Glomerular endothelial cell (primary cell): ENCODE measurements at places on chromosomes 7 and 10.

GRCh38 chr7:140903741-140904480, 20.8 kb downstream of the BRAF start:
- no peak for DNase-seq

DNA sequence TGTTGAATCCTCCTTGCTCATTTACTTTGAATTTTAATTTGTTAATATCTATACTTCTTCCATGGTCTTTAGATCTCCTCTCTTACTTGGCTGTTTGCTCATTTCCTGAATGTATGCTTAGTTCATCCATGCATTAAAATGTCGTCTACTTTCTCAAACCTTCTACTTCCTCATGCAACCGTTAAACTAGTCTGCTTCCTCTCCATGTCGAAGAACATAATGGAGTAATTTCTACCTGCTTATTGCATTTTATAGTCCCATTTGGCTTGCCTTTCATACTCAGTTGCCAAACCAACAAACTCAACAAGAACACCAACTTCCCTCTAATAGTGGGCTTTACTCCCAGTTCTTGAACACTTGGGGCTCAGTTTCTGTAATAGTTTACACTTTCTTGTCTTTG, 43.8 kb upstream of the SEMA3D start:
- no peak for DNase-seq

DNA sequence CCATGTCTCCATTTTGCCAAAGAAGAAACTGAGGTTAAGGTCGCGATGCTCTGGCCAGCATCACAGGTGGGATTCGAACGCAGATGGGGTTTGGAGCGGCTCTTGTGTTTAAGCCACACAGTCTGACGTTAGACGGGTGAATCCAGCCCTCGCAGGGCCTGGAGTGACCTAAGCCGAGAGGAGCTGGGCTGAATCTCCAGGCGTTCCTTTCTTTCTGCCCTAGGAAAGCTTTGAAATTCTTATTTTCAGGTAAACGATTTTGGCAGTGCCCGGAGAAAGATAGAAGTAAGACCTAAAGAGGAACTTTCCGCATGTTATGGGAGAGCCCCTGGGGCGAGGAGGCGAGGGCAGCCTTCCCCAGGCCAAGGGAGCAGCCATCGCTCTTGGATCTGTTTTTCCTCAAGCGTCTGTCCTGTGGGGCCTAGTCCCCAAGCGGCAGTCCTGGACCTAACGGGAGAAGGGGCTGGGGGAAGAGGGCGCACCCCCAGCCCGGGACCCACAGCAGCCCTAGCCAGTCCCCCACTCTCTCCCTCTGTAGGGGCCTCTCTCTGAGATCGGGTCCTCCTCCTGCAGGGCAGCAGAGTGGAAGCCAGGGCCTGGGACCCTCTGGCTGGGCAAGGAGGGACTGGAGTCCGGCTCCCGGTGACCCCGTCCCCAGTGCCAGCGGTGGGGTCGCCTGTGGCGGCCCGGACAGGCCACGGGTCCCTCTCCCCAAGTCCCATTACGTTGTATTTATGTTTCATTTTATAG, 8.9 kb upstream of the LBX1 start:
- DNase-seq, result no peak

- DNase-seq, result no peak
These were observed 144.9 kb upstream of the FOXP2 start for GRCh38 chr7:114269714-114270113.

- peak; percentile 23 for DNase-seq
These were observed 43.6 kb upstream of the CDK14 start for GRCh38 chr7:90552521-90552920.

GRCh38 chr7:15932318-15932717, 245.8 kb upstream of the MEOX2 start:
- no peak for DNase-seq

GRCh38 chr7:80654887-80655340, 16.5 kb downstream of the CD36 start:
- no peak for DNase-seq
